ENCODE measurements at places on chromosomes 16 and 17.

- DNase-seq: no peak
Measured at GRCh38 chr17:82143333-82143732, 45.3 kb upstream of the FASN start.

GRCh38 chr16:8519179-8519578 lies 71.1 kb downstream of the TMEM114 start:
- no peak for DNase-seq

- DNase-seq: no peak
Measured at GRCh38 chr17:47213540-47213939, 4.4 kb downstream of the MYL4 start.

DNA sequence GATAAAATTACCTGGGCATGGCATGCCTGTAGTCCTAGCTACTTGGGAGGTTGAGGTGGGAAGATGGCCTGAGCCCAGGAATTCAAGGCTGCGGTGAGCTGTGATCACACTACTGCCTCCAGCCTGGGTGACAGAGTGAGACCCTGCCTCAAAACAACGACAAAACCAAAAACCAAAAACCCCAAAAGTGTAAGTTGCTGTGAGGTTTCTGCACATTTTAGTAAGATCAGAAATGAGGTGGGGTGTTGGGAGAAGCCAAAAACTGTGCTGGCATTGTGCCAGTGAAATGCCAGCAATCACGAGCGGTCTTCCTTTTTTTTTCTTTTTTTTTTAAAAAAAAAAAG lies 114.6 kb downstream of the PITPNC1 start:
- DNase-seq: no peak

DNA sequence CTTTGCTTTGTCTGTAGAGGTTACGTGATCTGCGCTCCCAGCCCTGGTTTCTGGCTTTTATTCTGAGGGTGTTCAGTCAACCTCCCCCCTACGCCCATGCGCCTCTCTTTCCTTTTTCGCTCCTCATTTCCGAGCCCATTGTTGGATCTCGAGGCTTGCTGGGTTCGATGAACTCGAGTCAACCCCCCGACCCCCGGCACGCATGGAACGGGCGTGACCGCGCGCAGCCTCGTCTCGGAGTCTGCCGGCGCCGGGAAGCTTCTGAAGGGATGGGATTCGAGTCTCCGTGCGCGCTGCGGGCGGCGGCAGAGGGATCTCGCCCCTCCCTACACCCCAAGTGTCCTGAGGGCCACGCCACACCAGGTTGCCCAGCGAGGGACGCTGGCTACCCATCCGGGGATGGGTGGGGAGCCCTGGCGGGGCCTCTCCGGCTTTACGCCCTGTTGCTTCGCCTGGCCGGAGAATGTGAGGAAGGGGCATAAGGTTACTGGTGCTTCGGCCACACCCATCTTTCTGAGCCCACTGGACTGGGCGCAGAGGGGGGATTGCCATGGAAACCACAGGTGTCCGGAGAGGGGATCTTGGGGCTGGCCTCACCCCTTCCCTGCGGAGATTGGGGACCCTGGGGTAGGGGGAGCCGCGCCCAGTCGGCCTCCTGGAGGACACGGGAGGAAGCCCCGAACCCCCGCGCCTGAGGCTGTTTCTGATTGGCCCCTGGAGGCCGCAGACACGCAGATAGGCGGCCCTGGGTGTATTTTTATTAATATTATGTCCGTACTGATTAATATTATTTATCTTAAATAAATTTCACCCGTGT lies 1.8 kb downstream of the MAPT start:
- DNase-seq: no peak

DNA sequence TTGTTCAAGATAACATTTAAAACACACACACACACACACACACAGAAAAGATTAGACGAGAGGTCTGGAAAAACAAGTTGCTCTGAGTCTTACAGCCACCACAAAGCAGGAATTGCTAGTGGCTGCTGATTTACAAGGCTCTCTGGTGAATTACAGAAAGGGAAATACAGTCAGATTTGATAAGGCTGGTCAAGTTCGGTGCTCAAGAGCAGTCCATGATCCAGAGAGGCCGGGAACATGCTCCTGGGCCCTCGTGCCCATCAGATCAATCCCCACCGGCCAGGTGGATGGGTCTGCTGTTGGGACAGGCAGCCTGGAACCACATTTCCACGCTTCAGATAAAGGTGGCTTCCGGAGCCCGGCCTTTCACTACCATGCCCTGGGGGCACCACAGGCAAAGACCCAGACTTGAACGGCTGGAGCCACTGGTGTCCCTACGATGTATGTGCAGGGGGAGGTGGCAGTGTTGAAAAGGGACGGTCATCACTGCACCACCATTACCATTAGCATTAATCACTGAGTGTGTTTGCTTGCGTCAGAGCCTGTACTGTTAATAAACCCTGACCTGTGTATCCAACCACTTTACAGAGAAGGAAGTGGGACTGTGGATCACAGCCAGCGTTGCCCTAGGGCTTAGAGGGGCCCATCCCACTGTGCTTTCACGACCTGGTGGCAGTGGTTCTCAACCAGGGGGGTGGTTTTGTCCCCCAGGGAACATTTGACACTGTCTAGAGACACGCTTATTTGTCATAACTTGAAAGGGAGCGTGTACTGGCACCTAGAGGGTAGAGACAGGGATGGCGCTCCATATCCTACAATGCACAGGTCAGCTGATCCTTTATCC lies 95.1 kb downstream of the XYLT1 start:
- DNase-seq: no peak
